ENCODE measurements at places on chromosomes 5 and 9.

- no peak for DNase-seq
Observed at GRCh38 chr5:1818784-1819183, 17.6 kb downstream of the NDUFS6 start.

DNA sequence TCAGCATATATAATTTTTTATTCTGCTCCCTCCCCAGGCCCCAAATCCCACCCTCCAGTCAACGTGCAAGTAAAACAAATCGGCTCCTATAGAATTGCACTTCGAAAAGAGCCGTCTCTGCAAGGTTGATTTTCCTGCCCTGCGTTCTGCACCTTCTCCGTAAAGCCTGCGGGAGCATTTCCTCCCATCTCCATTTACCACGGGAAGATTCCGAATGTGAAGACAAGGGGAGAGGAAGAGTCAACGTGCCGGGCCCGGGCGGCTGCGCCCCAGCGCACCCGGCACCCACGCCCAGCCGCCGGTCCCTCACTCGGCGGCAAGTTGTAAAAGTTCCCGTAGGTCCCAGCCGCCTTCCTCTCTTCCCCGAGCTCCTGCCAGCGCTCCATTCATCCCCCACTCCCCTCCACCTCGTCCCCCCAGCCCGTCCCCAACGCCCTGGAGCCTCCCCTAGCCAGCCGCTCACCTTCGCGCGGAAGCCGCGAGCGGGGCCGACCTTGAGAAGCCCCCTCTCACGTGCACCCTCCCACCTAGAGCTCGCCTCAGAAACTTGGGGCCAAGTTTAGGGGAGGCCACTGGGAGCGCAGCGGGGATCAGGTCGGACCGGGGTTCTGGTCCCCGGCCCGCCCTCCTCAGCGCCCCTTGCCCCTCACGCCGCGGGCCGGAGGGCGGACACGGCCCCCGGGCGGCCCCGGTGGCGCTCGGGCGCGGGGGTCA lies 431 bp downstream of the BNC2 start:
- DNase-seq: no peak

DNA sequence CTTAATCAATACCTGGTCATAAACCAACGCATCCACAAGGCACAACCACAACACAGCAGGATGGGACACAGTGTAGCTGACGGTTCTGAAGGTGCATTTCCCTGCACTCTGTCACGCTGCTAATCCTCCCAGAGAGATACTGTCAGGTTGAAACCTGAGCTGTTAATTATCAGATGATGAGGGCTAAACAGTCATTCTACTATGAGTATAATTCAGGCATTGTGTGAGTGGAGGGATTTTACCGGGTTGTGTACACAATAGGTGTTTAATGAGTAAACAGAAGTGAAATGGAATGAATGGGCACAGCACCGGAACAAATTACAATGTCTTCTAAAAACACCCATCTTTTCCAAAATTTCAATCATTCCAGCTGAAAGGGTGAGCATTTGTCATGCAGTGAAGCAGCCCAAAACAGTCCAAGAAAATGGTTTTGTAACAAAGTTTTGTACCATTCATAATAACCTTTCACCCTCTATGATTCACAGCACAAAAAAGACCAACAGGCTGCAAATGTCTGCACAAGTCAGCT lies 71.5 kb downstream of the ABCA1 start:
- DNase-seq: no peak

DNA sequence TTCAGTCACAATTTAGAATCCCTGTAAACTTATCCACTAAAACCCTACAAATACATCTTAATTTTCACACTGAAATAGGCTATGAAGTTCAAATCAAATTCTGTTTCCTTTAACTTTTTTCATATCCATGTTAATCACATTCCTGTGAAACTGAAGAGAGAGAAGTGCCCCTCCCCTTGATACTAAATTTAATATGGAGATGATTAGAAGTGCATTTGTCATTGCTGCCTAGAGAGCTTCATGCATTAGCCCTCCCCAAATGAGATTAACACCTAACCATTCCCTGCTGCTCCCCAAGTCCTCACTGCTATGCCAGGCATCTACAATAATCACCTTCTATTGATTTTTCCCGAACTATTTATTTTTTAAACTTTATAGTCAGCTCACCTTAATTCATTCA lies 85.1 kb upstream of the SPOCK1 start:
- DNase-seq: no peak

DNA sequence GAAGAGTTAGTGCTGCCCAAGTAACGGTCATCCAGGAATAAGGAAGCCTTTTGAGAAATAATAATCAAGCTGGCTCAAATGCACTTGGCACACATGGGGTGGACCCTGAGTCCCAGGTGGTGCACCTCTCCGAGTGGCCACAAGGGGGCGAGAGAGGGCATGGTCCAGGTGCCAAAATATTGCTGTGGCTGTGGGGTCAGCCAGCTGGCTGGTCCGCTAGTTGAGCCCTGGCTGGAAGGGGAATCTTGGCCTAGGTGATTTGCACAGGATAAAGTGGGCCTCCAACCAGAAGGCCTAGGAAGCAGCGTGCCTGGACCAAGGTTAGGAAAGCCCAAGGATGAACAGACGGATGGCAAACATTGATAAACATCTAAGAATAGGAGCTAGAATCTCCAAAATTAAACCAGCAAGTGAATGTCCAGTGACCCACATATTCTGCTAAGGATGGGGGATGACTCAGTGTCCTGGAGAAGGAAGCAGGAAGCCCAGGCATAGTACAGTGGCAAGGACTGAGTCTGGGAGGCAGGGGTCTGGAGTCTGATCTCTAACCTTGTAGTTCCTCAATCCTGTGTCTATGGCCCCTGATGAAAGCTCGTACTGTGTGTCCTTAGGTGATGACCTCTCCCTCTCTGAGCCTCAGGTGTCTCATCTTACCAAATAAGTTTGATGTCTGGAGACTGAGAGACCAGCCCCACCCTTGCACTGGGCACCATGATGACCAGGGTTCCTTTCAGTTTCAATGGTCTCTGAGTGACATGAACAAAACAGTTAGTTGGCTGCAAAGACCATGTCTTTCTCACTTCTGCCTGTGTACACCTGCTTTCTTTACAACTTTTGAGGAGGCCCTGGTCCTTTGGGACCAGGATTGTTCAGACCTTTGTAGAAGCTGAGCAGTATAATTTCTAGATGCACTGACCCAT lies 19.2 kb upstream of the SHB start:
- peak; percentile 63 for DNase-seq

GRCh38 chr5:14302330-14302729 lies 159.2 kb downstream of the TRIO start:
- DNase-seq: no peak

- no peak for DNase-seq
Observed at GRCh38 chr5:109035436-109035835, 287.7 kb downstream of the FER start.

- no peak for DNase-seq
Observed at GRCh38 chr5:32654427-32654826, 56.7 kb upstream of the NPR3 start.

DNA sequence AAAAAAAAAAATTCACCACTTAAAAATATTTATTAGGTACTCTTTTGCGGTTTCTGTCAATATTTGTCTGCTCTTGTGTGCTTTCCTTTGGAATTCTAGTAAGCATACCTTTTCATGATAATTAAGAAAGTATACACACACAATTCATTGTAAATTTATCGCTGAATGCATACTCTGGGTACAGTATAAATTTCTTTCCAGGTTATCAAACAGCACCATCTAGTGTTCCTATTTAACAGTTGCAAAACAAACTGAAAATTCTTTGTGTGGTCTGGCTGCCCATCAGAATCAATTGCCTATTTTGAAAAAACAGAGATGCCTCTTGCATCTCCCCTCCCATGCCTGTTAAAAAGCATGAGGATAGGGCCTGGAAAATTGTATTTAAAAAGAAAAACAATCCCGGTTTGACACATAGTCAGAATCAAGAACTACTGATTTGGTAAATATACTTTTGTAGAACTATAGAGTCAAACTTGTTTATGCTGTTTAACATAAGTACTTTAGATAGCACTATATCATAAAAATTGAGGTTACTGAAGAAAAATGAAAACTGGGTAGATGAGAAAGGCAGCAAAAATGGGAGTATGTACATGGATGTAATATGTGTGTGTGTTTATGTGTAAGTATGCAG lies 16.2 kb downstream of the PGGT1B start:
- DNase-seq: no peak

DNA sequence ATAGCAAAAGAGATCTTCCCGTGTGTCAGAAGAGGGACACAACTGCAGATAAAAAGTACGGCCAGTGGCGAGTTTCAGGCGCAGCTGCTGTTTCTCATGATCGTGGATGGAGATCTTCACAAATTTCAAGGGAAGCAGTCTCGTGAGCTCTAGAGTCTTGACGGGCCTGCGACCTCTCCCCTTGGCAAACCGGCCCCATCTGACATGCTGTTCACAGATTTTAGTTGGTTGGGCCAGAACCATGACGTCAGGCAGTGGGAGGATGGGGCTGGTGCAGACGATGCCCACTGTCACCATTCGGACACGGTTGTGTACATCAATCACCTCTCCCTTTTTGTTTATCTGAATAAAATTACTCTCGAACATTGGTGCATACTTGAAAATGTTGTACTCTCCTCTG lies 396 bp downstream of the GARIN3 start:
- DNase-seq: no peak

DNA sequence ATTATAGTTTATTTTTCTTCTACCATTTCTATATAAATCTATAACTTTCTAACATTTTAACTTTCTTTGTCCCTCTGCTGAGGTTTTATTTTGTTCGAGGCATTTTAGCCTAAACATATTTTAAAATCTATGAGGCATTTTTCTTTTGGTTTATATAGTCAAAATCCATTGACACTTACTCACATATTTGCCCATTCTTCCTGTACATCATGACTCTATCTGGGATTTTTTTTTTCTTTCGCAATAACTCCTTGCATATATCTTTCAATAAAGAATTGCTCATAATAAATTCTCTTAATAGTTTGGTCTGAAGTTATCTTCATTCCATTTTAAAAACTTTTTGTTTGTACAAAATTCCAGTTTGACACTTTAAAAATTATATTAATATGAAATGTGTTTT lies 632.3 kb downstream of the TLE4 start:
- no peak for DNase-seq

DNA sequence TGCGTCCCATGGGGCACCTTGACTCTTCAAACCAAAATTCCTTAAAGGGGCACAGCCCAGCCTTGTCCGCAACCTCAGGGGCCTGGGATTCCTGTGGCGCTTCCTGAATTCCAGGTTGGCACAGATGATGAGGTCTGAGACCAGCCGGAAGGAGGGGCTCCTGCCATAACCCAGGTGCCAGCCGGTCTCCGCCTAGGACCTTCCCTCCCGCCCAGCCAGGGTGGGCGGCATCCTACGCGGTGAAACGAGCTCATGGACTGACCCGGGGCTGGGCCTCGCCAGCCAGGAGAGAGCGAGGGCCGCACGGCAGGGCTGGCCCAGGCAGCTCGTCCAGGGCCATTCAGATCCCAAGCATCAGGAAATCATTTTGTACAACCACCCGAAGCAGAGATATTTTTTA lies 23.0 kb downstream of the AMBP start:
- no peak for DNase-seq

DNA sequence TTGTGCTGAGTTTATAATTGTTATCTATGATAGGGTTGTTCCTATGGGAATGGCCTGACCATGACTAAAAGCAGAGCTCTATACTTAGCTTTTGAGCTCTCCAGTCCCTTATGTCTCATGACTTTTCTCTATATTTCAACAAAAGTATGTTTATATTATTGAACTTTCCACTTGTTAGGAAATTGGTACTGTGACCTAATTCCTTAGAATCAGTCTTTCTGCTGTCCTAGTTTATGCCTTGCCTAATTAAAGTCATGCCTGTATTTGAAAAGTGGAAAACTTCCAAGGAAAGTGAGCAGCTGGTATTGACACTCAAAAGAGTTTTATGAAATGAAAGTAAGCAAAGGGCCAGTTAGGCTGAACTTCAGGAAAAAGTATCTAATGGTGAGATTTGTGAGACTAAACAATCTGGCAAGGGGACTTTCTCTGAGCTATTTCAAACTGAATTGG lies 68.6 kb downstream of the XRCC4 start:
- DNase-seq: no peak

Data from stimulated activated CD8-positive, alpha-beta memory T cell treated with anti-CD3 and anti-CD28 coated beads, Interleukin-7, amount 100 ng/mL, for 1 hour (primary cell).